ENCODE measurements at places on chromosomes 3 and 15. TPM values are rescaled to one million over a fixed set of nuclear protein-coding genes. Genes with fewer than 3 reads are reported as not detected.

DNA sequence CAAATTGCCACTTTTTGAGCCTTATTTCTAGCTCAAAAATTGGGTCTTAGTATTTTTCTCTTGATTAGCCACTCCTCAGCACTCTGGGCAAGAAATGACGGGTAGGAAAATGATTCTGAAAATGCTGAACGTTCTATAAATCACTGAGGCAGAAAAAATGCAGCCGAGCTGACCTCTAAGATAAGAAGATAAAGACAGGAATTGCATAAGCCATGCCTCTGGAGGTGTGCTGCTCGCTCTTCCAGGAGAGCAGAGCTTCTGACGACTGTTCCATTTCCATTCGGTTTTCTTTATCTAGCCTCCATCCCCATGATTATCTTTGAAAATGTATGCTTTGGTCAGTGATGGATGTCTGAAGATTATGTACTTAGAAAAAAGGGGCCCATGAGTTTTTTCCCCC is 558.8 kb upstream of the ADAMTS9 start:
- no peaks in the 10 kb centered on the region for H3K36me3 ChIP-seq
- no peak for DNase-seq
- no peaks in the 10 kb centered on the region for H3K27me3 ChIP-seq
- no peaks in the 10 kb centered on the region for H3K4me1 ChIP-seq

- no peaks in the 10 kb centered on the region for H3K4me1 ChIP-seq
- H3K4me3 ChIP-seq: no peak overlapping the region
- no peak overlapping the region for H3K27ac ChIP-seq
- peak; percentile 26 for DNase-seq
- H3K36me3 ChIP-seq: no peaks in the 10 kb centered on the region
- no peaks in the 10 kb centered on the region for H3K27me3 ChIP-seq
These were observed 153.5 kb upstream of the LPP start for GRCh38 chr3:188000361-188000861.

DNA sequence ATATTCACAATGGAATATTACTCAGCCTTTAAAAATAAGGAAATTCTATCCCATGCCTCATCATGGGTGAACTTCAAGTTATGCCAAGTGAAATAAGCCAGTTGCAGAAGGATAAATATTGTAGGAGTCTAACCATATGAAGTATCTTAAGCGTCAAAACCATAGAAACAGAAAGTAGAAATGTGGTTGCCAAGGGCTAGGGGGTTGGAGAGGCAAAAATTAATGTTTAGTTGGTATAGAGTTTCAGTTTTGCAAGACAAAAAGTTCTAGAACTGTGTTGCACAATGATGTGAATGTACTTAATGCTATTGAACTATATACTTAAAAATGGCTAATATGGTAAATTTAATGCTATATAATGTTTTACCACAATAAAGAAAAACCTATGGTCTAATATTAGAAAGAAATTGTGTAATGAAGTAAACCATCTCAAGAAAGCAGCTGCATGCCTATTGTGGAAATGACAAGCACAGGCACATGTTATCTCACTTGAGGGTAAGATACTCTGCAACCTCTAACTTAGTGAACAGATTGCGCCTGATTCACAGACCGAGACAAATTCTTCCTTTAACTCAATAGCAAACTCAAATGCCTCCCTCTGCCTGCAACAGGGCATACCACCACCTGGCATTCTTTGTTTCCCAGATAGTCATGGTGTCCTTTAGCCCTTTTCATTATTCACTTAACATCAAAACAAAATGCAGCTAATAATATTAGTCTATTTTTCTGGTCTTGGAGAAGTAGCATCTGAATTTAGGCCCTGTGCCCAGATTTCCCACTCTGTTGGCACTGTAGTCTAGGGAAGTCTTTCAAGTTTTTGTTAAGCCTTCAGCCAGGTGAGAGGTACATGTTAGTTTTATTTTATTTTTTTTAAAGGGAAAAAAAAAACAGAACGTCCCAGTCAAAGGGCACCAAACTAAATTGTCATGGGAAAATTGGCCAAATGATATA is 80.2 kb upstream of the ACP3 start:
- H3K27me3 ChIP-seq: no peaks in the 10 kb centered on the region
- H3K27ac ChIP-seq: no peak overlapping the region
- H3K4me3 ChIP-seq: no peak overlapping the region

GRCh38 chr15:86903642-86904421 is 824.2 kb downstream of the AGBL1 start:
- H3K4me1 ChIP-seq: no peaks in the 10 kb centered on the region
- no peaks in the 10 kb centered on the region for H3K36me3 ChIP-seq
- H3K27ac ChIP-seq: no peak overlapping the region
- H3K4me3 ChIP-seq: no peak overlapping the region
- no peaks in the 10 kb centered on the region for H3K27me3 ChIP-seq
- no peak for DNase-seq

GRCh38 chr3:21310161-21310560 is 440.8 kb downstream of the ZNF385D start:
- H3K4me3 ChIP-seq: no peak overlapping the region
- H3K27ac ChIP-seq: no peak overlapping the region
- H3K27me3 ChIP-seq: no peaks in the 10 kb centered on the region
- H3K36me3 ChIP-seq: no peaks in the 10 kb centered on the region
- H3K4me1 ChIP-seq: no peaks in the 10 kb centered on the region

DNA sequence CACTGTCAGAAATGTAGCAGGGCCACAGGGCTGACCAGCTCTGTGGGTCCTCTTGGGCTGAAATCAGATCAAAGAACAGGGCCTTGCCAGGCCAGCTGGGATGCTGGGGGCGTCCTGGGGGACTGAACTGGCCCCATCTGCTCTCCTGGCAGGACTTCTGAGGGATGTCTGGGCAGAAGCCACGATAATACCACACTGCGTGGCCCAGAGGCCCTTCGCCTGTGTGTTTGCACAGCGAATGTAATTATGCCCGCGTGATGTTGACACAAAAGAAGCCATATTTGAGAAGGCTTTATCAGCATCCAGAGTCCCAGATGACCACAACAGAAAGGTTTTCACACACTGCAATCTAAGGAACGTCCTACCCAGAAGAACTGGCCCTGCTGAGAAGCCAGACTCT is 174.0 kb downstream of the RAB11A start:
- no peak overlapping the region for H3K4me3 ChIP-seq
- no peak for DNase-seq
- H3K4me1 ChIP-seq: no peaks in the 10 kb centered on the region
- H3K36me3 ChIP-seq: no peaks in the 10 kb centered on the region
- H3K27me3 ChIP-seq: peaks cover 26% of the 10 kb centered on the region

- H3K27ac ChIP-seq: no peak overlapping the region
- H3K27me3 ChIP-seq: no peaks in the 10 kb centered on the region
- no peak for DNase-seq
- no peaks in the 10 kb centered on the region for H3K36me3 ChIP-seq
These were observed 6.2 kb downstream of the SEMA3F start for GRCh38 chr3:50161320-50161719.

The ACKR4 gene
- total RNA-seq: not detected

GRCh38 chr3:41581700-41582099 is 380.2 kb downstream of the ULK4 start:
- no peaks in the 10 kb centered on the region for H3K27me3 ChIP-seq
- no peaks in the 10 kb centered on the region for H3K36me3 ChIP-seq
- no peak overlapping the region for H3K27ac ChIP-seq
- DNase-seq: no peak
- H3K4me3 ChIP-seq: no peak overlapping the region

- H3K4me1 ChIP-seq: peaks cover 9% of the 10 kb centered on the region
- DNase-seq: peak; percentile 93
- no peaks in the 10 kb centered on the region for H3K36me3 ChIP-seq
These were observed 18.0 kb upstream of the LOXL1 start for GRCh38 chr15:73908030-73908821.

The SPINK8 gene
- not detected for total RNA-seq

The C3orf62 gene
- 1.8 TPM for total RNA-seq

GRCh38 chr15:29920515-29920914 is 98.2 kb upstream of the TJP1 start:
- no peak overlapping the region for H3K27ac ChIP-seq
- no peaks in the 10 kb centered on the region for H3K36me3 ChIP-seq
- peaks cover 23% of the 10 kb centered on the region for H3K4me1 ChIP-seq
- H3K27me3 ChIP-seq: no peaks in the 10 kb centered on the region
- no peak for DNase-seq

GRCh38 chr3:129036222-129037092 is 24.1 kb upstream of the GP9 start:
- H3K27ac ChIP-seq: no peak overlapping the region
- peak; percentile 49 for DNase-seq
- H3K36me3 ChIP-seq: no peaks in the 10 kb centered on the region
- no peaks in the 10 kb centered on the region for H3K4me1 ChIP-seq
- H3K27me3 ChIP-seq: peaks cover 16% of the 10 kb centered on the region
- H3K4me3 ChIP-seq: no peak overlapping the region
